ENCODE measurements at places on chromosomes 1 and 21.

- DNase-seq, result no peak
Measured at GRCh38 chr1:212257157-212257556, 28.1 kb upstream of the PPP2R5A start.

GRCh38 chr1:33181921-33182341 is at the start of gene TRIM62:
Gene TRIM62 (minus strand): TSS chr1:33182043. CDS start chr1:33181432, 611 bp downstream.
- DNase-seq, result peak; percentile 89

DNA sequence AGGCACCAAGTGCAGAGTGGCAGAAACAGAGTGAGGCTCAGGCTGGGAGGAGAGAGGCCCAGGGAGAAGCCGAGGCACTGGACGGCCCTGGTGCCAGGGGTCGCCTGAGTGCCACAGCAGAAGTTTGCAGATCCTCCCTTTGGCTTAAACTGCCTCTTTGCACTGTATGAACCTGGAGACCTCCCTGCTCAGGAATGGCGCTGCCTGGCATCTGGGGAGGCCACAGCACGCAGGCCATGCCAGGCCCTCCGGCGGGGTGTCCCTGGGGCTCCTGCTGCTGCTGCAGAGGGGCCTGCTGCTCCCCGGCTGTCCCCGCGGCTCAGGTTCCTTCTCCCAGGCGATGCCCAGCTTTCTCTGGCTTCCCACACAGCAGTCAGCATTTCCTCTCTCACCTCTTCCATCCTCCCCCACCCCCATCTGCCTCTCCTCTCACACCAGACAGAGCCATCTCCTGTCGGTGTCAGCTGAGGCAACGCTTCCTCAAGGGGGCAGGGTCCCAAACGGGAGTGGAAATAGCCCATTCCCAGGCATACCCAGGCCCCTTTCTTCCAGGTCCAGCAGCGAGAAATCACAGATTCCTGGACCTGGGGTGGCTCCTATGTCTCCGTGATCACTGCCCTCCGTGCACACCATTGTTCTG is 35.2 kb downstream of the SYT6 start:
- DNase-seq, result no peak

DNA sequence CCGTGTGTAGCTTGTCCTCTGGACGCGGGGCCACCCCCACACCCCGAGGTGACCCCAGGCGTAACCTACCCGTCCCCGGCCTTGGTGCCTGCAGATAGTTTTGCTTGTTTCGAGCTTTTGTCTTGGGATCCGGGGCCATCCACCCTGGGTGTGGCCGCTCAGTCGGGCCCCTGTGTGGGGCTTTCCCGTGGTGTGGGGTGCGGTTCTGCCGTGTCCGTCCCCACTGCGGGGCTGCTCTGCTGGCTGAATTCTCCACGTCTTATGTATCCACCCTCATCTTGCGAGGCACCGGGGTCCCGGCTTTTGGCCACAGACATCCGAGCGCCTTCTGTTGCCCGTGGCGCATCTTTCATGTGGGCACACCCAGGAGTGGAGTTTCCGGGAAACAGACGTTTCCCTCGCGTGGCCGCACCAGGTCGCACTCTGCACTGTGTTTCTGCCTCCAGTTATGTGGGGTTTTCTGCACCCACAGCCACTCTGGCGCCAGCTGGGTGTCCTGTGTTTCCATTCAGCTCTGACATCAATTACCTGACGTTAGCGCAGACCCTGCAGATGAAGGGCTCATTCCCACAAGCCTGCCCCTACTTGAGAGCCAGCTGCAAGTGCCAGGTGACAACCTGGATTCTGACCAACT is 64.9 kb downstream of the PRKCZ start:
- no peak for DNase-seq

DNA sequence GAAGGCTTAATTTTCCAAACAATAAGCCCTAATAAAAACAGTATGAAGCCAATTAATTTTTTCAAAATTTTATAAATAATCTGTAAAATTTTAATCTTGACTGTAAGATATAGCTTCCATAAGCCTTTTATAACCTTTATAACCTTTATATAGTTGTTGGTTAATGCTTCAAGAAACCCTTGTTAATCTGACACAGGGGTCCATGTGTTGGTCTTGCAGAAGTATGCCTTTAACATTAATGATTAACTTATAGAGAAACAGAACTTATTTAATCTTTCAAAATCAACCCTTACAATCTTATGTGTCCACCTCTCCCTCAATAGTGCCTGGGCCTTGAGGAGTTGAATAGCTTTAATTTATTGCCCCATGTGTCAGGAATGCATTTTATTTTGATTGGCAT is 23.2 kb upstream of the HAO2 start:
- no peak for DNase-seq

GRCh38 chr1:177998696-177999631 is 29.1 kb upstream of the SEC16B start:
- DNase-seq, result no peak

- DNase-seq, result no peak
Measured at GRCh38 chr1:193697115-193697762, 510.8 kb upstream of the B3GALT2 start.

DNA sequence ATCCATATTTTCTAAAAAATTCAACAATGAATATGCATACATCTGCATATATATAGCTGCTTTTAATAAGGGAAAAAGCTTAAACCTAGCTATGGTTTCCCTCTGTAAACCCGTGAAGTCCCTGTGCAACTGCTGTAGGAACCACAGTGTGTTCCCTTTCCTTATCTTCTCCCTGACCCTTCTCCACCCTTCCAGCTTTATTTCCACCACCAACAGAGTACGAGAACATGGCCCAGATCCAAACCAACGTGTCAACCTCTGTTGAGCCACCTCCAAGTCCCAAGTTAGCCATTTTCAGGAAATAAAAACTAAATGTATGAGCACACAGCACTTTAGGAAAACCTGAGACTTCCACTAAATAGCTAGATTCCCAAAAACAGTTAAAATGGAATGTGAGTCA is 20.3 kb downstream of the SUSD4 start:
- no peak for DNase-seq
